ENCODE measurements at places on chromosomes 2 and 18. TPM values are rescaled to one million over a fixed set of nuclear protein-coding genes. Genes with fewer than 3 reads are reported as not detected.

GRCh38 chr2:241739651-241740050, 5.2 kb downstream of the D2HGDH start:
- DNase-seq, result no peak

- DNase-seq, result no peak
Measured at GRCh38 chr2:31109633-31110192, 28.5 kb downstream of the GALNT14 start.

Gene DNER
- total RNA-seq, result not detected

Gene PPP4R3B
- total RNA-seq, result 68.2 TPM

DNA sequence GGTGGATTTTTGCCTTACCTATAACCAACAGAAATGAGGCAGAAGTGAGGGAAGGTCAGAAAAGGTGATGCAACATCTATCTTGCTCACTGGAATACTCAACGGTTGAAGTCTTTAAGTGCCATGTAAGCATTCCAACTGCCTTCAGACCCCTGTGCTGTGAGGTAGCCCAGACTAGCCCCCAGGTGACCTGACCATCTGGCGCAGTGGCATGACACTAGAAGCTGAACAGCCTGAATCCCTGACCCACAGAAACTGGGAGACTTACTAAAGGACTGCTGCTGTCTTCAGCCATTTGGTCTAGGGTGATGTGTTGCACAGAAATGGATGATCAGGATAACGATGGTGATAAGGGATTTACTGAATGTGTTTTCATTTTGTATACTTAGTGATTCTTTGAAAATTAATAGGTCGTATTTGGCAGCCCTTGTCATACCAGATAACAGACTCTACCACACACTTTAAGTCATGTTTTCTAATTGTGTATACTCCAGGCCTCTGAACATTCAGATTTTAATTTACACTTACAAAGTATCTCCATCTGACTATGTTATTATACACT, 161.5 kb downstream of the STK39 start:
- DNase-seq, result no peak

GRCh38 chr2:149894760-149895159, 307.2 kb upstream of the MMADHC start:
- DNase-seq, result no peak

DNA sequence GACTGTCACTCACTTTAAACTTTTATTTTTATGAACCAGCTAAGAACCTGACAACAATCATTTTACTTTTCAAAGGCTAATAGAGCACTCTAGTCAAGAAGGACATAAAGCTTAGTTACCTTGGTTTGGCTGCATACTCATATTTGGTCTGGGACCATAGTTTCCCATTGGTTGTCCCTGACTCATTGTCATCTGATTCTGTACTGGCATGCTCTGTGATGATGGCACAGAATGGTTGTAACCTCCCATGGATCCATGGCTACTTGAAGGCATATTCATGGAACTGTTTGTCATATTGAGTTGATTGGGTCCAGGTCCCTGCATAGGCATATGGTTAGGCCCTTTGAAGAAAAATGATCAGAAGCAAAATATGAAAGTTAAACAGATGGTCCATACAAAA, 37.9 kb downstream of the SS18 start:
- DNase-seq, result no peak

Gene RPRM
- total RNA-seq, result 0.24 TPM

- DNase-seq, result no peak
Measured at GRCh38 chr2:9238591-9239326, 32.1 kb downstream of the ASAP2 start.

Gene TWIST2
- not detected for total RNA-seq

DNA sequence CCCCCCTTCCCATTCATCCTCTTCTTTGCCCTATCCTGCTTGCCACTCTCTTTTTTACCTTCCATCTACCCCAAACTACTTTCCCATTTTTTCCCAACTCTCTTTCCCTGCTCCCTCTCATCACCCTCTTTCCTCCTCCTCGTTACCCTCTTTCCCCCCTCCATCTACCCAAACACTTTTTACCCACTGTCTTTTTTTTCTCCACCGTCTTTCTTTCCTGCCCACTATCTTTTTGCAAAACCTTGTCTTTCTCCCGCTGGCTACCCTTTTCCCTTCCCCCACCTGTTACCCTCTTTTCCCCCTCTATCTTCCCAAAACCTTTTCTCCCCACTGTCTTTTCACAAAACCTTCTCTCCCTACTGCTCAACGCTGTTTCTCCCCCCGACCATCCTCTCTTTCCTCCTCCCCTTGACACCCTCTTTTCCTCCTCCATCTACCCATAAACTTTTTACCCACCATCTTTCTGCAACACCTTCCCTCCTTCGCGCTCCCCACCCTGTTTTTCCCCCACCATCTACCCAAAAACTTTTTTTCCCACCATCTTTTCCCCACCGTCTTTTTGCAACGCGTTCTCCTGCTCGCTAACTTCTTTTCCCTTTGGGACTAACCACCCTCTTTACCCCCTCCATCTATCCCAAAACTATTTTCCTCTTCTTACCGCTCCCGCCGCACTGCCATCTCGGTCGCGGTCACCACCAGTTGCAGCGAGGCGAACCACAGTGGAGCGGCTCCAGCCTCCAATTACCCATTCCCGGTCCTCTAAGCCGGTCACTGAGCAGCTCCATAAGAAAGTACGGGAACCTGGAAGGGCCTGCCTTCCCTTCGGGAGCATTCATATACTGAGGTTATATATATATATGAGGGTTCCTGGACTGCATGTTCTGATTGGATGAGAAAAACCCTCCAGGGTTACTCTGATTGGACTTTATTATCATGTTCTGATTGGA, 15.0 kb downstream of the CCDC74A start:
- DNase-seq, result no peak

Gene FANCL
- 19.2 TPM for total RNA-seq

DNA sequence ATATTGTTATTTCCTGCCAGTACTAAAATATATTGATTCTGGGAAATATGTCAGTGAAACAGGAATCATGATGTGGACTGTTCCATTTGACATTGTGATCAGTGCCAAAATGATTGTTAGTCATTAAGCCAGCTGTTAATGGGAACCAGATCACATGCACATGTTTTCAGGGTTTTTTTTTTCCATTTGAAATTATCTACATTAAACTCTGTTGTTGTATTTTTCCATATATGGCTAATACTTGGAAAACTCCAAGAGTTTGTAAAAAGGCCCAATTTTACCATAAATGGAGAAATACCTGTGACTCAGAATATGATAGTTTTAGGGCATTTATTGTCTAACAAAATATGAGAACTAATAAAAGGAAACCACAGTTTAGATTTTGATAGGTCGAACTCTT, 13.4 kb downstream of the ITGAV start:
- DNase-seq, result no peak

DNA sequence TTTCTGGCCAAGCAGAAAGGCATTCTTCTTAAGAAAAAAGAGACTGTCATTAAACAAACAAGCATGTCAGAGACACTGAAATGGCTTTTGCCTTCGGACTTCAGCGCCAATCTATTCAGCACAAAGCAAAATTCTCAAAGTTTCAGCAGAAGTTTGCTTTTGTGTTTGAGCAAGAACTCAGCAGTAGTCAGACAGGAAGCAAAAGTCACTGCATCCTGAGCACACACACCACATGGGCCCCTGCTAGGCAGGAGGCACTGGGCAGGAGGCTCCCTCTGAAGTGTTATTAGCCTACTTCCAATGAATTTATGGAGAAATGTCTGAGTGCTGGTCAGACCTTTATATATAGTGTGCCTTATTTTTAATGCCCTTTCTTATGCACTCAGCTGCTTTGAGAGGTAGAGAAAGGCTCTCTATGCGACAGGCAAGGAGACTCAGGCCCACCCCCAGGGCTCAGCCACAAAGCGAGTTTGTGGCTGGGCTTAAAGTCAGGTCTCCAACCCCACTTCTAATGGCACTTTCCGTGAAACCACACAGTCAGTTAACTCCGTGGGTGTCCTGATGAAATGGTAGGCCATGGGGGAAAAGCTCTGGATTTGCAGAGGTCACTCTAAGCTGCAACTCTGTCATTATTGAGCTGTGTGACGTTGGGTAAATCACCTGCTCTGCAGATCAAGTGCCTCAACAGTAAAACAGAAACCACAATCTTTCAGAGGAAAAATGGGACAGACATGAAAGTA, 161.0 kb upstream of the TMEM200C start:
- no peak for DNase-seq

GRCh38 chr2:209937893-209938292, 64.5 kb upstream of the RPE start:
- DNase-seq, result no peak

DNA sequence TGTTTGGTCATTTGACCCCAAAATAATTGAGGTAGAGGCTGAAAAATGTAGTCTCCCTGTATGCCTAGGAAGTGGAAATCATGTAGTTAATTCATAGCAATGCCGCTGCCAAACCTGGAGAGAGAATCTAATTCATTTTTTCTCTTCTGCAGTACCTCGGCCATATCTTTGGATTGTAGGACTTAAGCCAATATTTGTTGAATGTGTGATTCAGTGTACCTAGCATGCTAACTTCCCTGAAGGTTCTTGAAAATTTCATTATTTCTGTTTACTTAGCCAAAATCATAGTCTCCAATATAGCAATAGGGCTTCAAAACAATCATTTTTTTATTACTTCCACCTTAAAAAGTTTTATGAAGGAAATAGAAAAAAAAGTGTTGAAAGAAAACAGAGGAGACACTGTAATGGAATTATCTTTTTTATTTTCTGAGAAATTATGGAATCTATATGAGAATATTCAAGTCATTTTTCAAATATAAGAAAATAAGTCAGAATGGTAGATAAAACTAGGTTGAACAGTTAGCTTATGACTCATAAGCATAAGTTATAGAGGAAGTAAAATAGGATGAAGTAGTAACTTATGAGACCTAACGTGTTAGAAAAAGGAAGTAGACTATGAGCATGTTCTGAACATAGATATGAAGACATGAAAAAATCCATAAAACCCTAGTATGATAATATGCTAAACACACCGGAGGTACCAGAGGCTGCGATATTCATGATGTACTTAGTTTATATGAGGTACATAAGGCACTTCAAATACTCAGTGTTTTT, 35.2 kb upstream of the CDH19 start:
- no peak for DNase-seq

- no peak for DNase-seq
Measured at GRCh38 chr2:47509250-47509649, 106.3 kb downstream of the MSH2 start.

Gene KIAA2012
- total RNA-seq, result not detected

Gene EGR4
- not detected for total RNA-seq

DNA sequence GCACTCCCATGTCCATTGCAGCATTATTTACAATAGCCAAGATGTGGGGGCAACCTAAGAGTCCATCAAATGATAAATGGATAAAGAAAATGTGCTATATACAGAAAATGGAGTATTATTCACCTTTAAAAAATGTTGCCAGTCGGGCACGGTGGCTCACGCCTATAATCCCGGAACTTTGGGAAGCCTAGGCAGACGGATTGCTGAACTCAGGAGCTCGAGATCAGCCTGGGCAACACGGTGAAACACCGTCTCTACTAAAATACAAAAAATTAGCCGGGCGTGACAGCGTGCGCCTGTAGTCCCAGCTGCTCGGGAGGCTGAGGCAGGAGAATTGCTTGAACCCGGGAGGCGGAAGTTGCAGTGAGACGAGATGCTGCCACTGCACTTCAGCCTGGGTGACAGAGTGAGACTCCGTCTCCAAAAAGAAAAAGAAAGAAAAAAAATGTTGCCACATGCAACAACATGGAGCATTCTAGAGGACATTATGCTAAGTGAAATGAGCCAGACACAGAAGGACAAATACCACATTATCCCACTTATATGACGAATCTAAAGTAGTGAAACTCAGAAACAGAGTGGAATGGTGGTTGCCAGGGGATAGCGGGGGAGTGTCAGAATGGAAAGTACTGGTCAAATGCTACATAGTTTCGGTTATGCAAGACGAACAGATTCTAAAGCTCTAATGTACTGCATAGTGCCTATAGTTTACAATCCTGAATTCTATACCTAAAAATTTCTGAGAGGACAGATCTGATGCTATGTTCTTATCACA, 1385.6 kb upstream of the TMEFF2 start:
- DNase-seq, result no peak

DNA sequence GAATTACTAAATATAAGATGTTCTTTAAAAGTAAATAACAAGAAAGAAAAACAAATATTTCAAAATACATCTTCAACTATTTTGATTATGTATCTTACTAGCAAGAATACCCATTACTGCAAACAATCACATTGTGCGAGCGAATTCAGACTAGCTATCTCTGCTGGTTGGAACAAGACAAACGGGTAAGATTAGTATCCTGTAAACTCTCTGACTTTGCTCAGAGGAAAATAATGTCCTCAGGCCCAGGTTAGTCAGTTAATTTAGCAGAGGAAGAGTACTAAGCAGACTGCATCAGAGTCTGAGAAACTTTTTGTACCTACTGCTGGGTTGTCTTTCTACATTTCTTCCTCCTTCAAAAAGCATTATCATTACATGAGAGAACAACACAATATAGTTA, 50.4 kb upstream of the MCM6 start:
- DNase-seq, result no peak

DNA sequence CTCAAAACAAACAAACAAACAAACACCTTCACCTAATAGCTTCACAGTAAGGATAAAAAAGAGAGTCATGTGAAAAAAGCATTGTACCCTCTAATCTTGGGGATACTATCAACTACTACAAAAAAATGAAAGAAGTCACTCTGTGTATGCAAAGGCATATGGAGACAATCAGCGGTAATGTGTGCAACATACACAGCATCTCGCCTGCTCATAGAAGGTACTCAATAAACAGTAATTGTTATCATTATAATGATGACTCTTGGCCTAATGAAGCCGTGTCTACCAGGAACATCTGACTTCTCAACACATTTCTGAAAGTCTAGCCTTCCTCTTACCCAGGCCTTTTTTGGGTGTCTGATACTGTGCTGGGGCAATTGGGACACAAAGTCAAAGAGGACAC, 55.3 kb downstream of the MYCN start:
- DNase-seq, result no peak

- DNase-seq, result no peak
Measured at GRCh38 chr2:31387850-31388249, 26.7 kb downstream of the XDH start.

Gene SEPTIN2
- total RNA-seq, result 247 TPM

Gene ARHGAP15
- total RNA-seq, result 158 TPM

- no peak for DNase-seq
Measured at GRCh38 chr2:150872756-150873395, 385.4 kb upstream of the RND3 start.

Gene C2orf80
- total RNA-seq, result not detected
